ENCODE measurements at places on chromosomes 7 and 10.

DNA sequence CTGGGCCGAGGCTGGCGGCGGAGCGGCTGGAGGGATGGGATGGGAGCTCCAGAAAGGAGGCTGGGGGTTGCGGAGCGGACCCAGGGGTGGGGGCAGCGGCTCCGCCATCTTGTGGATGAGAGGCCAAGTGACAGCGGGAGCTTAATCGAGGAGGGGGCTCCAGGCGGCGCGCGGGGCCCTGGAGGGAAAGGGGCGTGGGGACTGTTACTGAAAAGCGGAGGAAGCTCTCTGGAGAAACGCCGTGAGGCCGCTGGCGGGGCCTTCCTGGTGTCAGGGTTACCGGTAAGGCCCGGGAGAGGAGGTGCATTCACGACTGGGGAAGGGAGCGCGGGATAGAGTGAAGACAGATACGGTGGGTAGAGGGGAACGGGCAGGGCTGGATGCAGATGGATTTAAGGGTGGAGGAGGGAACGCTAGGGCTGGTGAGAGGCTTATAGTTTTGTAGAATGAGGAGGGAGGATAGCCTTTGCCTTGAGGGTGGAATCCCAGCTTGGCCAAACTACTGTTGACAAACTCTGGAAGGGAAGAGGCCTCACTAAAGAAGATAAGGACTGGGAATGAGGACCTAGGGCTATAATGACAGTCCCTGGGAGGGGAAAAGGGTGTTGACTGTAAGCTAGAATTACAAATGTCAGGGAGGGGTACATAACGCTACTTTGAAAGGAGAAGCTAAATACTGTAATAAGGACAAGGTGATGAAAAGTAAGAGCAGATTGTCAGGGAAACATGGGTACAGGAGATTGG lies 535 bp downstream of the BTRC start:
- DNase-seq: peak; percentile 70

DNA sequence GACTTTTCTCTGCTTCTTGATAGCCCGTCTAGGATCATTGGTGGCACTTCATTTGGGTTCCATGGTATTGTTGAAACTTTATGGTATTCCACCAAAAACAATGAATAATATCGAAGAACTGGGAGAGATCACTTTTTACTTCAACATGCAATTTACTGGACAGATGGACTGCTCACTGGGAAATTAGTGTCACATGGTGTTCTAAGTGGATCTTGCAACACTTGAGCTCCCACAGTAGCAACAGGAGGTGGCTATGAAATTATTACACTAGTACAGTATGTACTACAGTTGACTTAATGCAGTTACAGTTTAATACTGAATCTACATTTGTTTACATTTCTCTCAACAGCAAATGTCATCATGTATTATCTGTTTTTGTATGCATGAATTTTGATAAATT lies 997.3 kb downstream of the REEP3 start:
- no peak for DNase-seq

GRCh38 chr7:98922392-98923187 lies 44.3 kb downstream of the TRRAP start:
- DNase-seq: no peak

DNA sequence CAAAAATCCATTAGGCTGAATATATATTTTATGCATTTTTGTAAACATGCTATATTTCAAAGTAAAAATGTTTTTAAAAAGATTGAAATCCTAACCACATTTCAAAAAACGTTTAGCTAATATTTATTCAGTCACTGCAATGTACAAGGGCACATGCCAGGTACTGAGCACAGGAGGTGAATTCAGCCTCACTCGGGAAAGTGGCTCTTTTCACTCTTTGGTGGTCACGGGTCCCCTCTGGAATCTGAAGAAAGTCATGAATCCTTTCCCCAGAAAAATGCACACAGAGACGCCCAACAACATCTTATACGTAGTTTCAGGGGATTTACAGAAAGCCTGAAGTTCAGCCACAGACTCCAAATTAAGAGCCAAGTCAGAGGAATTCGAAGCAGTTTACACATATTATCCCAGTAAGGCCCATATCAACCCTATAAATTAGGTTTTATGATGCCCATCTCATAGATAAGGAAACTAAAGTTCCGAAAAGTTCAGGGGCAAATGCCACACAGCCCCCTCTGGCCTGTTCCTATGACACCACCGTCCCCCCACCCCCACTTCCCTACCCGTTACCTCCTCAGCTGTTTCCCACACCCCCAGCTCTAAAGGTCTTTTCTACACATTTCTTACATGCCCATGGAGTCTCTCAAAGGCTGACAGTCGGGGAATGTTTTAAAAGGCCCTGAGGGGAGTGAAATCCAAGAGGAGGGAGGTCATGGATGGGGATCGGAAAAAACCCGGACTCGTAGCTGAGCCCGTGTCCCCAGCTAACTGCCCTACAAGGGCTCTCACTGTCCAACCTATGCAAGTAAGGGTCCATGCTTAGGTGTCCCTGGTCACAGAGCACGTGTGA lies 9.6 kb upstream of the SVOPL start:
- no peak for DNase-seq

- DNase-seq: no peak
These were observed 30.2 kb downstream of the KDM7A start for GRCh38 chr7:140146574-140146973.

GRCh38 chr10:88270871-88271713 lies 312.0 kb downstream of the RNLS start:
- no peak for DNase-seq

DNA sequence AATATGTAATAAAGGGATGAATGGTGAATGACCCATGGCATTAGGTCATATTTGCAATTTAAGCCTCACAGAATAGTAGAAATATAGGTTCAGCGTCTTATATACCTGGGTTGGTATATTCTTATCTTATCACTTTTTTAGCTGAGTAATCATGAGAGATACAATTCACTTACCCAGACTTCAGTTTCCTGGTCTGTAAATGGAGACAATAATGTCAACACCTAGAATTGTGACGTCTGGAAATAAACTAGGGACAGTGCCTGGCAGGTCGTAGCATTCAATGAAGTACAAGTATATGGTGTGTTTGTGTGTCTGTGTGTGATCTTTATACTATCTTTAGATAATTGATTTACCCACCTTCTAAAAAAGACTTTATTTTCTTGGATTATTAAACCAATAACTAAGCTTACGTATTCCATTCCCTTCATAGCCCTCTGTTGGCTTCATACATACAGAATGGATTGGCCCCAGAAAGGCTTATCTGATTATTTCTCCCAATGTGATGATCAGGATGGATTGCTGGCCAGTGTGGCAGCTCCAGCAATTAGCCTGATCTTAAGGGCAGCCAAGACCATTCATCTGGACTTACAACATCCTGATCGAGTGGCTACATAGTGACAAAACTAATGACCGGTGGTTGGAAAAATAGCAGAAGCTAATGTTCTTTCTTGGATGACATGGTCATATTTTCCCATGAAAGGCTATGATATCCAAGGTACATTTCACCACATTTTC lies 121.2 kb upstream of the NPVF start:
- no peak for DNase-seq

DNA sequence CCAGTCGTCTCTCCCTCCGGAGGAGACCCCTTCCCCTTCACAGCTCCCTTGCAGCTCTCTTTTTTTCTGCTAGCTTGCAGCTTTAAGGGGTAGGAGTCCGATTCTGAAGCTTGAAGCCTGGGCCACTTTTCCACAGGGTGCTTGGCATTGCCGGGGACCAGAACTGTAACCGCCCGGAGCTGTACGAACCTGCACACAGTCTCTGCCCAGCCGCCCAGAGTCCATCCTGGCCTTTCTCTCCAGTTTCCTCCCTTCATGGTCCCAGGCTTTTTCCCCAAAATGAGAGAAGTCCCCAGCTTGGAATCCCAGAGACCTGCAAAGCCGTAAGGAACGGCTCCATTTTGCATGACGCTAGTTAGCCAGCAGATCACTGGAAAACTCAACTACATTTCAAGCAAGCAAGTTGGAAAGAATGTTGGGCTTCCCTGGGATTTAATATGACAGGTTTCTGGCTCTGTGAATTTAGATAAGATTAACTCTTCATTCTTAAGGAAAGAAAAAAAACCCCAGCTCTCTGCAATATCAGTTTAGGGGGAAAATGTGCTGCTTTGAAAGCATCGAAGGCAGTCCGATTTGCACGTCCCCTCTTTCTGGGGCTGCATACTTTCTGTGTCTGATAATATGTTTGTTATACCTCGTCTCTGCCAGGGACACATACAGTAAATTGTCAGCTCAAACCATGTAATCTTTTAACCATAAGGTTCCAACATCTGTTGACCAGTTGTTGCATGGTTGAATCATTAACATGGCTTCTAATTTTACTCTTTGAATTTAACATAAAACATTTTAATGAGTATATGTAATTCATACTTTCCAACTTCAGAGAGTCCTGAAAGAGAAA lies 190.0 kb upstream of the LYZL2 start:
- DNase-seq: no peak

GRCh38 chr10:88841316-88842111 lies 10.1 kb downstream of the ANKRD22 start:
- DNase-seq: no peak

DNA sequence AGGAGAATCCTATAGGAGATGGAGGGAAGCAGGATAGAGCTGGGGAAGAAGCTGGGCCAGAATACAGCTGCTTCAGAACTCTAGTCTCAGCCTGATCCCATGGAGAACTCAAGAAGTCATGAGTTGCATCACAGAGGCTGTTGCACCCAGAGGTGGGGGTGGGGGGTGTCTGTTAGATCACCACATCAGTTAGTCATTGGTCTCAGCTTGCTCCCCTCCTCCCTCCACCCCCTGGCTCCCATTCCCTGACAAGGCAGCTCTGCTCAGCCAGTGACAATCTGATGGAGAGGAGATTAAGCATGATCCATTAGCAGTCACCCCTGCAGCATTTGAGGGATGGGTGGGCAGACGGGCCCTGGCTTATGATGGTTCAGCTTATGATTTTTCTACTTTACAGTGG lies 58.4 kb upstream of the FGL2 start:
- no peak for DNase-seq

GRCh38 chr7:158241919-158242318 lies 345.7 kb downstream of the PTPRN2 start:
- no peak for DNase-seq

- no peak for DNase-seq
These were observed 5.0 kb downstream of the YWHAG start for GRCh38 chr7:76353744-76354143.

DNA sequence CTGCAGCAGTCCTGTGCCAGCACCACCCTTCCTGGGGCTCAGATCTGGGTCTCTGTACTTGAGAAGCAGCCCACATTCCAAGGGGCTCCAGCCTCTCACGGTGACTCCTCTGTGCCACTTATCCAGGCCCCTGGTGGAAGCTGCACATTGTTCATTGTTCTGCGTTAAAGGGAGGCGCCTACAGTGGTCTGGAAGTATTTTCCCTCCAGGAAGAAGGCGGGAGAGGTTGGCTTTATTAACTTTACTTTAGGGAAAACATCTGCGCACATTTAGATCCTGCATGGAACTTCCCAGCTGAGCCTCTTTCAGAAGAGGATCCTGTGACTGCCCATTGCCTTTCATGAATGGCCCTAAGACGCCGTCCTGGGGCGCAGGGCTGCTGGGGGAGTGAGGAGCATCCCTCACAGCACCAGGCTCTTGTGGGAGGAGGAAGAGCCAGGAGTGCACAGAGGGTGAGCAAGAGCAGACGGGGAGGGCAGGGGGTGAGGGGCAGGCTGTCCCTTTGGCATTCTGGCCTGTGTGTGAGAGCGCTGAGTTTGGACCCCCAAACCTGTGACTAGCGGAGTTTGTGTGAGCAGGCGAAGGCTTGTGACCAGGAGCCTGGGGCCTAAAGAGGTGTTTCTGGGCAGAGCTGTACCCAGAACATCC lies 98.6 kb upstream of the BTBD16 start:
- no peak for DNase-seq

DNA sequence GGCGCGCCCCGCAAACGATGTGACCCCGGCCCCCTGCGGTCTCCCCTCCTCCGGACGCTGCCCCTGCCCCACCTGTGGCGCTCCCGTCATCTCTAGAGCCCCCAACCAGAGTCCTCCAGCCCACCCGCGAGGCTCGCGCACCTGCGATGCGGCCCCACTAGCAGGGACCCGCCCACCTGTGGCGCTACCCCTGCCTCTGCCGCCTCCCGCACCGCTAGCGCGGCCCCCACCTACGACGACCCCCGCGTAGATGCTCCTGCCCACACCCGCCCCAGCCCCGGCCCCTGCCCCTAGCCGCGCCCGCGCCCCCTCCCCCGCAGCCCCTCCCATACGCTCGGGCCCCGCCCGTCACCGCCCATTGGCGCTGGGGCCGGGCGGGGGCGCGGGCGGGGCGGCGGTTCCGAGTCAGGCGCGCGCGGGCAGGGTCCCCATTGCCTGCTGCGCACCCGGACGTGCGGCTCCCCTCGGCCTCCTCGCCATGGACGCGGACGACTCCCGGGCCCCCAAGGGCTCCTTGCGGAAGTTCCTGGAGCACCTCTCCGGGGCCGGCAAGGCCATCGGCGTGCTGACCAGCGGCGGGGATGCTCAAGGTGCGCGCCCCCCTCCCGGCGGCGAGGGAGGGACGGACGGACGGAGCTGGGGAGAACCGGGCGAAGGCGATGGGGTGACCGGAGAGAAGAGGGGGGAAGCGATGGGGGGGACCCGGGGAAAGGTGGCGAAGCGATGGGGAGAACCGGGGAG lies at the start of gene PFKP:
TSS of gene PFKP (plus strand) at position 431 of the 741 bp plus-strand sequence. CDS start at position 479, 48 bp downstream.
- DNase-seq: no peak

GRCh38 chr7:142463401-142463850 lies 205.6 kb upstream of the PRSS58 start:
- no peak for DNase-seq

- DNase-seq: no peak
These were observed 176.4 kb downstream of the CCDC71L start for GRCh38 chr7:106484562-106484961.

- no peak for DNase-seq
These were observed 404.7 kb downstream of the ARL4A start for GRCh38 chr7:13091974-13092707.

DNA sequence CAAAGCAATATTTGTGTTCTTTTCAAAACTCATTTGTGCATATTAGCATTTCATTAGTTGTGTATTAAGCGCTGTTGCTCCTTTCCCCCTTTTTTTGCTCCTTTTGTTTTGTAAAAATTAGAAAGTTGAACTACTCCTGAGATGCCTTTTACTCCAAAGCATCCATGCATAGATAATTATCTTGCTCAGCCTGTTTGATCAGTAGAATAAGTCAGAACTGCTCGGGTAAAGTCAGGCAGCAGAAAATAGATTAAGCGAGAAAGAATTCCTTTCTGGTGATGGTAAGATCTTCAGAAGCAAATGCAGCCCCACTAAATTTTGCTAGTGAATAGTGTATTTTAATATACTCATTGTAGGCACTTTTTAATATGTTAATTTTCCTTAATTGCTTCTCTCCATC lies 227.1 kb downstream of the TEX36 start:
- DNase-seq: no peak

GRCh38 chr7:51645702-51646298 lies 329.2 kb upstream of the COBL start:
- no peak for DNase-seq

- no peak for DNase-seq
These were observed 33.7 kb upstream of the CSTF2T start for GRCh38 chr10:51733057-51733456.

- DNase-seq: no peak
These were observed 14.8 kb upstream of the ORAI2 start for GRCh38 chr7:102418592-102418991.

GRCh38 chr7:107075863-107076574 lies 31.5 kb downstream of the PRKAR2B start:
- DNase-seq: no peak

Data from neural crest cell (in vitro differentiated cells).